Caco-2 (cell line): ENCODE measurements at places on chromosomes 13 and 19.

DNA sequence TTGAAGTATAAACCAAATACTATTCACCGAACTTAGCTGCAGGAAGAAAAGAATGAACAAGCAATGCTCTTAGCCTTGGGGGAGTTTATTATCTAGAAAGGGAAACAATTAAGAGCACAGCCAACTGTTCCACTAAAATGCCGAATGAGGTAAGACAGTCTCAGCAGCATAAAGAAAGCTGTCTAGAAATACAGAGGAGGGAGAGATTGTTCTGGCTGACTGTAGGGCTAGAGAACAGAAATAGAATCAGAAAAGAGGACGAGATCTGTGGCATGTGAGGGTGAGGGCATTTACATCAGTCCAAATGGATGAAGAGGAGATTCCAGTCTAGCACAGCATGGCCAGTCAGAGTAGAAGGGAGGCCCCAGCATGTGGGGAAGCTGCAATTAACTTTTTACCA lies 56.8 kb upstream of the TNFRSF19 start:
- DNase-seq, result no peak

DNA sequence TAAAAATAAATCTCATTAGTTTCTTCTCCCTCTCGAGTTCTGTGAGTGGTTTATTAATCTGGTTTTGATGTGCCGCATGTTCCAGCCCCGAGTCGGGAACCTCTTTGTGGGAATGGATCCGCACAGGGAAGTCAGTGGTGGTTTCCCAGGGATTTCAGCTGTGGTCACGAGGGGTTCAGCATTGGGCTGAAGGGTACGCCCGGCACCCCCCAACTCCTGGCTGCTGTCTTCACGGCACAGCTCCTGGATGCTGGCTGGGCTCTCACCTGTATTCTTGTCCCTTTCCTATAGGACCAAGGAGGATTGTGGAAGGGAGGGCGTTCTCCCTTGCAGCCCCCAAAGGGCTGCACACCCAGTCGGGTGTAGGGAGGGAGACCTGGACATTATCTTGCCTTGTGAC lies 167.8 kb downstream of the ZNF536 start:
- DNase-seq, result no peak

GRCh38 chr19:3108775-3109174 lies 14.6 kb downstream of the GNA11 start:
- peak; percentile 70 for DNase-seq

DNA sequence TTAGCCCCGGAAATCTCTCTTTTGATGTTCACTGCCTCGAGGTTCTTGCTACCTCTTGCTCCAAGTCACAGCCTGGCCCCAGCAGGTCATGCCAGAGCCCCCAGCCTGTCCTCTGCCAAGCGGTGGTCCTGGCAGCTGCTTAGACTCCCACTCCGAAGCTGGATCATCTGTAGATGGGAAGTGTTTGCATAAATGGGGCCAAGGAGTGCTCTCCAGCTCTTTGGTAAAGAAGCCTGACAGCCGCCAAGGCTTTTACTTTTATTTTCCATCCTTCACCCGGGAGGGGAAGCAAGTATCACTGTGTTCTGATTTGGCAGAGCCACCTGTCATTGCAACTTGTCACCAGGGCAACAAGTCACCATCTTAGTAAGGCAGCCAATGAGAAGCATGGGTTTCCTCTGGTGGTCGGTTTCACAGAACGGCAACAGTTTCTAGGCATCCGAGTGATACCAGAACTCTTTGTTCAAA lies 10.6 kb upstream of the RETN start:
- no peak for DNase-seq

- no peak for DNase-seq
Observed at GRCh38 chr13:101869553-101869952, 417.1 kb downstream of the ITGBL1 start.

DNA sequence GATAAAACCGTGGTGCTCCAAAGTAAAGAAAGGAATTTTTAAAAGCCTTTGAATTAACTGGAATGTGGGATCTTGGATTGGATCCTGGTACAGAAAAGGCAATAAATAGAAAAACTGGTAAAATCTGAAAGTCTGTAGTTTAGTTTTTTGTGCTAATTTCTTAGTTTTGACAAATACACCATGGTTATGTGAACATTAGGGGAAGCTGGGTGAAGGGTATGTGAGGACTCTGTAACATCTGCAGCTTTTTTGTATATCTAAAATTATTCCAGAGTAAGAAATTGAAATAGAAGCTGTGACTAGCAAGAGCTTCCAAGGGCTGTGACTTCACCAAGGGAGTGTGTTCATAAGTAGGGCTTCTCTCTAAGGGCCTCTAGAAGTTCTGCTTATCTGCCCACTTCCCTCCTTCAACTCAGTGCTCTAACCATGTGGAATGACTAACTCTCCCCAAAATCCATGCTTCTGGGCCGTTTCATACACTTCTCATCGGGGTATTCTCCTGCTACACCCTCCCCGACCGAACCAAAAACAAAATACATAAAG lies 26.5 kb downstream of the ARHGAP35 start:
- no peak for DNase-seq

DNA sequence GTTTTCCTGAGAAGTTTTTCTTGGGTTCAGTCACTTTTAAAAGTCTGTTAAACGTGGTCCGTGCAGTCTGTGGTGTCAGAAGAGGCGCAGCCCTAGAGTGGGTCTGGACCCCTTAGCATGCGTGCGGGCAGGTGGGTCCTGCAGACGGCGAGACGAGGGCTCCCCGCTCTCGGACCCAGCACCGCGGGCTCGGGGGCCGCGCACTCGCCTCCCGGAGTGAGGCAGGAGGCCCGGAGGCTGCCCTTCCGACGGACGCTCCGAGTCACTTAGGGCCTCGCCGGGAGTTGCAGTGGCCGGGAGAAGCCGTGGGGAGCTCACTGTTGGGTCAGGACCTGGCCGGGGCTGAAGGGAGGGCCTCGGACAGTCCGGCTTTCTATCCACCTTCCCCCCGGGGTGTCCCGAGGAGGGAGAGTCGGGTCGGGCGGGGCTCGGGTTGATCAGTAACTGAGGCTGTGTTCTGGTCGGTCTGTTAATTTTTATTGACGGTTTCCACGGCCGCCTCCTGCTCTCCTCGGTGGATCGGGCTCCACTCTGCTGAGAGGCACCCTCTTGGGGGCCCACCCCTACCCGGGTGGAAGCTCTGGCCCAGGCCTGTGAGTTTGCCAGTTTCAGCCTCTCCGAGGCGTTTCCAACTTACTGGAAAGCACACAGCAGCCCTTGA lies 1.3 kb downstream of the PTBP1 start:
- DNase-seq, result peak; percentile 68

DNA sequence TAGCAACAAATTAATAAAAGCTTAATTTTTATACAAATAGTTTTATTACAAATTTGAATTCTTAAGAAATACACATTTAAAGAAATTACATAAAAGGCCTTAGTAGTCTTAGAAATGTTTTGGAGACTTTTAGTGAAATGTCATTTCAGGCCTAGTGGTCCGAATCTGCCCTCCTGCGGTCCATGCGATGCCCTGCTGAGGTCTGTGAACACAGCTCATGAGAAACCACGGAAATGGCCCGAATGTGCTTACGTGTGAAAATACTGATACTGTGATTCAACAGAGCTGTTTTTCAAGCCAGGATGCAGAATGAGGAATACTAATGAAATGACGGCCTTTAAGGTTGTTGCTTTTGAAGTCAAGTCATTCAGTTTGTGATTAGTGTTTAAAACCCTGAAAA lies 157.9 kb downstream of the COL4A1 start:
- DNase-seq, result no peak

DNA sequence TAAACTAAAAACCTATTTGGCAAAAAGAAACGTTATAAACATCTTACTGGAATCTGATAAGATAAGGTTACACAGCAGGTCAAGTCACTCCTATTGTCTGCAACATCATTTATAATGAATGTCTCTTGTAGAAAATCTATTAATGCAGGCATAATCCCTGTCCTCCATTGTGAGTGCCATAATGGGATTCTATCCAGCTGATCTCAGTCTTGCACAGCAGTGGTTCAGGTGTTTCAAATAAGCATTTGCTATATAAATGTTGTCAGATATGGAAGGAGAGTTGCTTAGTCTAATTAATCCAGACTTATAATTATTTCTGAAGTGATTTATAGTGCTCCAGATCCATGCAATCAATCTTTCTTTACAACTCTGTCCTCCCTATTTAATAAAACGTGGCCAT lies 186.5 kb upstream of the ATXN8OS start:
- no peak for DNase-seq

- no peak for DNase-seq
Observed at GRCh38 chr13:105213512-105213911, 1322.0 kb downstream of the EFNB2 start.

GRCh38 chr19:50482271-50482855 lies 5.7 kb upstream of the GARIN5A start:
- no peak for DNase-seq

GRCh38 chr13:100753376-100753775 lies 78.8 kb upstream of the TMTC4 start:
- no peak for DNase-seq

DNA sequence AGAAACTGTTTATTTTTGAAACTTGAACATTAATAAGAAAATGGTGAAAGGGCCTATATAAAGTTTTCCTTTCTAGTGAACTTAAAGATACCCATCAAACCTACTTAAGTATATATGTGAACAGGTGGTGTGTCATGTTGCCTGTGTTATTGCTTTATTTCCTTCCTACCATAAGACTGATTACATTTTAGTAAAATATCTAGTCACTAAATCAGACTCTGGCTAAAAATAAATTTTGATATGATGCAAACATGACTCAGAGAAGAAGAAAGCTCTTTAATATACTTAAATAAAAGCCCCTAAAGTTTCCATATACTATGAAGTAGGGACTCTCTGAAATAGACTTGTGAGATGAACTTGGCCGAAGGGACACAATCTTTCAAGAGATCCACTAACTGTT lies 35.1 kb upstream of the FBXL3 start:
- DNase-seq, result no peak

GRCh38 chr19:11377237-11377636 lies 2.8 kb downstream of the SWSAP1 start:
- no peak for DNase-seq

DNA sequence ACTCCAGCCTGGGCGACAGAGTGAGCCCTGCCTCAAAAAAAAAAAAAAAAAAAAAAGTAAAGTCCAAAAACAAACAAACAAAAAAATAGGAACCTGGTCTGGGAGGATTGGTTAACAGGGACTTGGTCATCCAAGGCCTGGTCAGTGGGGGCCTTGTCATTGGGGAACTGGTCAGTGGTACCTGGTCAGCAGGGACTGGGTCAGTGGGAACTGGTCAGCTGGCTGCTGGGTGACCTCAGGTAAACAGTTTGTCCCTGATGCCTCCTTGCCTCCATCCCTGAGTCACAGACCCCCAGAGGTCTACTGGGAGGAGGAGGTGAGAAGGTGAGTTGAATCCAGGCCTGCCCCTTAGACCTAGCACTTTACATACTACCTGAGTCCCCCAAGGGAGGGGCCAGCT lies 5.7 kb upstream of the ZNF14 start:
- no peak for DNase-seq

GRCh38 chr13:35211949-35212348 lies 264.5 kb downstream of the MAB21L1 start:
- DNase-seq, result no peak

DNA sequence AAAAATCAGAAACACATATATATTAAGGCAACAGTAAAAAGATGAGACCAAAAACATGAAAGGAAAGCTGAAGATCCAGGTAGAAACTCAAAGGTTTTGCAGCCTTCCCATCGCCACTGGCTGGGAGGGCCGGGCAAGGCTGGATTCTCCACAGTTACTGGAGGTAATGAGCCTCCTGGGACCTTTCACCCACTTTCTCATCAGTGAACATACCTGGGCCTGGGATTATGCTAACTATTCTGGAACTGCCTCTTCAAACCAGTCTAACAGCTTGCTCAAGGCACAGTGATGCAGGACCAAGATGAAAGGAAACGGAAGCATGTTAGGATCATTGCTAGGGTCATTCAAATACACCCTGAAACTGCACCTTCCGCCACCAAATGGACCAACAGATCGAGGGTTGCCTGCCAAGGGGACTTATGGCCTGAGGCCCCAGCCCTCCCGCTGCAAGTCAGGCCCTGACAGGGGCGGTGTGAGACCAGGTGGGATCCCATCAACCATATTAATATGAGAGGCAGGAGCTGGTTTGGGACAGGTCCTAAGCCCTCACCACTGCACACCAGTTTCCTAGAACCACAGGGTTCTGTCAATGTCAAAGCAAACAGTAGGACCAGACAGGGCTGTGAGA lies 28.4 kb upstream of the ATP12A start:
- peak; percentile 76 for DNase-seq

DNA sequence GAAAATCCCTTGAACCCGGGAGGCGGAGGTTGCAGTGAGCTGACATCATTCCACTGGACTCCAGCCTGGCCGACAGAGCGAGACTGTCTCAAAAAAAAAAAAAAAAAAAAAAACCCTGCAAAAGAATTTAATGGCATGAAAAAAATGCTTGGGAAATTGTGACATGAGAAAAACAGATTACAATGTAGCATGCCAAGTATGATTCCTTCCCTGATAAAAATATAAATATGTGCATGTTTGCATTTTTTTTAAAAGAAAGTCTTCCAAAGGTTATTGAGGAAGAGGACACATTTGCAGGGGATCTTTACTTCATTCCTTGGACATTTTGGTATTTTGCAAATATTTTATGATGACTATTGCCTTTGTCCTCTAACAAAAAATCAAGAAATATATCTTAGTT lies 14.5 kb upstream of the ZBTB32 start:
- DNase-seq, result no peak

DNA sequence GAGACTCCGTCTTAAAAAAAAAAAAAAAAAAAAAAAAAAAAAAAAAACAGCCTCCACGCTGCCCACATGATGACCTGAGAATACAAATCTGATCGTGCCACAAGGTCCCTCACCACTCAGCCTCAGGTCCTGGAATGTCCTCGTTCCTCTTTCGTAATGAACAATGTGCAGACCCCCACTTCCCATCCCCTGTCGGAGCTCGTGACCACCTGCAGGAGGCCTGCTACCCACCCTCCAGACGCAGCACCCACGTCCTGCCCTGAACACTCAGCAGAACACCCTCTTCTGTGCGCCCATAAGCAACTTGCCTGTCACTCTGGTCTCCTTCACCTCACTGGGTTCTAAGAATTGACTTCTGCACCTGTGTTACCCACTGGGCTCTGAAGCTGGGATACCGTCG lies 166.4 kb downstream of the KATNAL1 start:
- DNase-seq, result no peak

- DNase-seq, result no peak
Observed at GRCh38 chr13:38703255-38703654, 16.4 kb downstream of the FREM2 start.

- no peak for DNase-seq
Observed at GRCh38 chr13:62483774-62484173, 1068.1 kb upstream of the PCDH20 start.

DNA sequence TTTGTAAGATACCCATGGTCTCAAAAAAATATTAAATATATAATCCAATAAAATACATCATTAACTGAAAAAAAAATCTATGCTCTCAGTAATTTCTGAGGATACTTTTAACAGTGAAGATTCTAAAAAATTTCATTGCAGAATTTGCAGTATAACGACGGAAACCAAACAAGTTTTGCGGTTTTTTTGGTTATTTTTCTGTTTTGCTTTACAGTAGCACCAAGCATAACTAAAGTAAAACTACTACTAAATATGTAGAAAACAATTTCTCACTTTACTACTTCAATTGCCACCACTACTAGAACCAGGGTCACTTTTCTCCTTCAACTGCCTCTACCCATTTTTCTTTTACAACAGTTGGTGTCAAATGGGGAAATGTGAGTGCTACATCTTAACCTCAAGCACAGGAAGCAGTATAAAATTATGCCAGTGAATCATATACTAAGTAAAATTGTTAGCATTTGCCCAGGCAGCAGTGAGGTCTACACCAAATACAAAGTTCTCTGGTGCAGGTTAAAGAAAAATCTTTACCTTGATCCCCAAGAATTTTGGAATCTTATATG lies 24.1 kb downstream of the MICU2 start:
- no peak for DNase-seq

GRCh38 chr13:74438901-74439300 lies 304.7 kb upstream of the KLF12 start:
- no peak for DNase-seq
